ENCODE measurements at places on chromosomes 3 and 15.
A peak's percentile ranks its signal among the peaks of the same experiment; 100 is the strongest.

DNA sequence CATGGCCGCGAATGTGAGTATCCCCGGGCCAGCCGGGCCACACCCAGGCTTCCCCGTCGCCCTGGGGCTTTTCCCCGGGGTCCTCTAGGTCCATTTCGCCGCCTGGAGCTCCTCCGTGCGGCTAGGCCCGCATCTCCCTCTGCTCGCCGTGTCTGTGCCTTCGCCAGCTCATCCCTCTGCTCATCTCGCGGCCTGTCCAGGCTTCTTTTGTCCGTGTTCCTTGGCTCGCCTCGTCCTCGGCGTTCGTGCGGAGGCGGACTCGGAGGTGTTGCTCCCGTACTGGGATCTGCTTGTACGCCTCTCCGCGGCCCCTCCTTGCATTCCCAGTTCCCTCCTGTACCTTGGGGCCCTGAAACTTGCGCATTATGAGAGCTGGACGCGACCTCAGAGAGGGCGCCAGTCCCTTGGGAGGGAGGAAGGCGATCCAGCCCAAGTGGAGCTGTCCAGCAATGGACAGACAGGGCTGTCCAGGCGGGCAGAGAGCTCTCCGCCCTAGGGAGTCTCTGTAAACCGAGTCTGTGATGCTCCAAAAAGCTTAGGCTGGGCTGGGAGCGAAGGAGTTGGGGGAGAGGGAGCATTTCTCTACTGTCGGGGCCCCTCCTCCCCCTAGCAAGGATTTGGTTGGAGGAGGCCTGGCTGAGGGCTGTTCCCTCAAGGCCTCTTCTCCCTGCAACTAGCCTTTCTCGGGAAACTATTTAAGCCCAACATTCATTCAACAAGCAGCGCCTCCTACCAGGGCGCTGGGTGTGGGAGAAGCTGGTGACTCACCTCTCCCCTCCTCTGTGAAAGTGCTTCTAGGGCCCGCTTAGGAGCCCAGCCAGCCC lies 553 bp downstream of the TMEM43 start:
- peak; percentile 98 for DNase-seq

DNA sequence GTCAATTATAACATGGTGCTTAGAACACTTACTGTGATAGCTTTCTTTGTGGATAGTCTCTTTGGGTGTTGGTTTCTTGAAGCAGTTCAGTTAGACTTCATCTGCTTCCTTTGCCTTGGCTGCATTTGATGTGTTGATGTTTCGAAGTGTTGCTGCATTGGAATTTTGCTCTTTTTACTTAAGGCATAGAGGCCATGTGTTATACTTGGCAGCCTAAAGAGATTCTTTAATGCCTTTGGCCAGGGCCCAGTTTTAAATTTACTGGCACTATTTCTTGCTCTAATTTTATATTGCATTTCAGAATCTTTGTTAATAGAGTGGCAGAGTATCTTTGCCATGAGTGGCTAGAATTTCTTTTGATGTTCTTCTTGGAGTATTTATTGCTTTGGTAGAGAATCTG lies 21.2 kb downstream of the NR1D2 start:
- DNase-seq: peak; percentile 84

DNA sequence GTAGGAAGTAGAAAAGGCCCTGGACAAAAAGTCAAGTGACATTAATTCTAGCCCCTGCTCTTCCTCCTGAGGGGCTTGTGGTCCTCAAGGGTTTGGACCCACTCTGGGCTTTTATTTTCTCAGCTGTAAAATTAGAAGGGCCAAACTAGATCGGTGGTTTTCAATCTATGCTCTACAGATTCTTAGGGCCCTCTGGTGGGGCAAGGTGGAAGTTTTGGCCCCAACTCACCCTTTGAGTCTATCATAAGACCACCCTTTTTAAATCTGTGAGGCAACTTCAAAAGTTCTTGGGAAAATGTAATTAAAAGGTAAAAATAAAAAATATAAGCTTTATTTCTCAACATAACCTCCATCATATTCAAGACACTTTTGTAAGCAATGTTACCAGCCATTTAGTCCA lies 25.6 kb upstream of the CFAP161 start:
- DNase-seq: no peak

GRCh38 chr15:63466378-63467192 lies 37.8 kb upstream of the USP3 start:
- DNase-seq: peak; percentile 60

All from fibroblast of skin of back (primary cell).